ENCODE measurements at places on chromosomes 4 and X.

DNA sequence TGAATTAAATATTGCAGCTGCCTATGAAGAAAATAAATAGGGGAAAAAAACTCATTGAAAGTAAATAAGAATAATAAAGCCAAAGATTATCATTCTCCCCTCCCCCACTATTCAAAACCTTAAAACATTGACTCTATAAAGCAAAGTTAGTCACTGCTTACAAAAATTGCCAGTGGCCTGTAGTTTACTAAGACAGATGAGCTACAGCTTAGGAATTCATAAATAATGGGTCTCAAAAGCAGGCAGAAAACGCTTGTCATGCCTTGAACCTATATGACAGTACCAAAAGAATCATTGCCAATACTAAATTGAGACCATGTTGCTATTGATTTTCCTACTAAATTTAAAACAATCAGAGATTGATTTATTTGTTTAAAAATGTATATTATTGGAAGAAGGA lies 78.9 kb downstream of the SLC10A7 start:
- DNase-seq = peak; percentile 14

GRCh38 chr4:23174179-23174578 lies 481.4 kb downstream of the GBA3 start:
- no peak for DNase-seq

DNA sequence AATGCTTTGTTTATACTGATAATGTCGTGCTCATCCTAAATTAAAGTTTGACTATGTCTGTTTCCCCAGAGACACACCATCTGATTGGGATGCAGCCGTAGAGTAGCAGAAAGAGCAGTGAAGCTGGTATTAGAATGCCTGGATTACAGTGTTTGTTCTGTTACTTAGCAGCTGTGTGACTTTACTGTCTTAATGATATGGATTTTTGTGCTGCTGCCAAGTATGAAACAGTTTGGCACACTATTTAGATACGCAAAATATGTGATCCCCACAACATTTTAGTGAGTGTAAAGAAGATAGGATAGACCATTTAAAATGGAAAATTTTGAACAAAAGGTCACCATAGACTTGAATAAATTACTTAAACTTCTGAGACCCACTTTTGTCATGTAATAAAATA lies 1.2 kb upstream of the CHIC1 start:
- no peak for DNase-seq

DNA sequence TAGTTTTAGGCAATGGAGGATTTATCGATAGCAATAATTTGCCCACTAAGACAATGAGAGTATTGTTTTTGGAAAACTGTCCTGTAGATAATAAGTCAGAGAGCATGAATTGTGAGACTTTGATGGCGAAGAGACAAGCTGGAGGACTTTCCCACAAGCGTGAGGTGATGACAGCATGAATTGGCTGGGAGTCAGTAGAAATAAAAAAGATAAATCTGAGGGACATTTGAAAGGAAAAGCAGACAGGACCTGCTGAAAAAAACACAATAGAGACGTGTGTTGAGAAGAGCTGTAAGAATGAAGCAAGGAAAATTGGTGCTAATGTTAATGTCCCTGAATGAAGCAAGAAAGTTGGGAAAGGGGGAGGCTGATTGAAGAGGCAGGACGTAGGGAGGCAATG lies 233.5 kb downstream of the DCTD start:
- DNase-seq = no peak

GRCh38 chr4:183626168-183626567 lies 32.8 kb downstream of the RWDD4 start:
- no peak for DNase-seq

DNA sequence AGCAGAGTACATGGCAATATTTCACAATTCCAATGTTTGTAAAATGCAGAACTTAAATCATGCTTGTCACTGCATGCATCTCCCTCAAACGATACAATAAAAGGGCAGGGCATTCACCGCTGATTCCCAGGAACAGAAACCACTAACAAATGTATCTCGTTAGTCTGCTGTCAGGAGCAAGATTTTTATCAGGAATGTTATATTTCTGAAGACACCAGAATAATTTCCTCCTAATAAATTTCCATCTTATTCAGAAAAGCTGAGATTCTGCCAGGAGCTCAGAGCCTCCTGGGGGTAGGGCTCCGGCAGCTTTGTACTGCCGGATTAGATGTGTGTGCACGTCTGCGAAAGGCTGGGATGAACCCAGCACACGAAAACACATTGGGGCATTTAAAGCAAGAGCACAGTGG lies 54.0 kb upstream of the LDB2 start:
- DNase-seq = no peak
